ENCODE measurements at places on chromosomes 16 and 17. TPM values are rescaled to one million over a fixed set of nuclear protein-coding genes. Genes with fewer than 3 reads are reported as not detected.

Gene ZDHHC1
- polyA plus RNA-seq: 0.60 TPM

Gene NHLRC4
- polyA plus RNA-seq: 1.6 TPM

Gene MPP3
- not detected for polyA plus RNA-seq

Gene TP53TG3B
- not detected for polyA plus RNA-seq

Gene PFAS
- 17.7 TPM for polyA plus RNA-seq

Gene SLC5A11
- polyA plus RNA-seq: not detected

Gene SPEM3
- polyA plus RNA-seq: not detected

Gene TBC1D3E
- polyA plus RNA-seq: not detected

DNA sequence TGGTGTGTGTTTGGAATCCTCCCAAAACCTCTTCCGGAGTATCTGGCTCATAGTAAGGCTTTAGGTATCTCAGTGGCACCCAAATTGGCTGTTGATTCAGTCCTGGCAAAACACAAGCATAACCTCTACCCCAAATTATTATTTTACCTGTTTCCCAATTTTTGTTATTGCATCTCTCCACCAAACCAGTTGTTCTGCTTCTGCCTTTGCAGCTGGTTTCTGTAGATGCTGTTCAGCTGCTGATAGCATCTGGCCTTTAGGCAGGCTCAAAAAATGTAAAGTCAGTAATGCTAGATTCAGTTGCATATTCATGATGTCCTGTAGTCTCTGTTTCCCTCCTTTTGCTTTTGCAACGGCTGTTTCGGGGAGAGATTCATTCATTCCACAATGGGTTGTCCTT, 33.8 kb downstream of the ATF7IP2 start:
- no peak for DNase-seq

DNA sequence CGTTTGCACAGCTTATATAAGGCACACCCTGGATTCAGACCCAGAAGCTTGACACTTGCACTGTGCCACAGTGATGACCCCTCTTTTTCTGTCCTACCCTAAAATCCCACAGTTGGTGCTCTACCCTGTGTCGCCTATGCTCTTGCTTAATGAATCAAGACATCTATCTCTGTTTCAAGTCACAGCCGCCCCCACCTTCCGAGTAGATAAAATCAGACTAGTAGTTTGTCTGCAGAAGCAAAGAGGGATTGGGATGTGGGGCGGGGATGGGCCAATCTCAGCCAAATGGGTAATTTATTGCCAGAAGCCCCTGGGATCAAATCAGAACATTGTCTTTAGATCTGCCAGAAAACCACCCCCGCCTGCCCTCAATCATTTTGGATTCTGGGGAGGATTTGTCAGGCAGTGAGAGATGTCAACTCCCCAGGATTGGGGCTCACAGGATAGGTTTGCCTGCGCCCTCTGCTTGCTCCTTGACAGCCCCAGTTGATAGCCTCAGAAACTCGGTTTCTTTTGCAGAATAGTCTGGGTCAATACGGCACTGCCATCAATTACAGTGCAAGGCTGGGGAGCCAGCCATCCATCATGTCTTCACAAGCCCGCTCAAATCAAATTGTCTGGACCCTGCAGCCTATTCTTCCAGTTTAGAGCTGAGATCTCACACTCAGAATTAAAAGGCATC, 520.8 kb downstream of the GRIN2A start:
- DNase-seq: no peak

GRCh38 chr16:31071861-31072260, 2.2 kb downstream of the ZNF668 start:
- no peak for DNase-seq

DNA sequence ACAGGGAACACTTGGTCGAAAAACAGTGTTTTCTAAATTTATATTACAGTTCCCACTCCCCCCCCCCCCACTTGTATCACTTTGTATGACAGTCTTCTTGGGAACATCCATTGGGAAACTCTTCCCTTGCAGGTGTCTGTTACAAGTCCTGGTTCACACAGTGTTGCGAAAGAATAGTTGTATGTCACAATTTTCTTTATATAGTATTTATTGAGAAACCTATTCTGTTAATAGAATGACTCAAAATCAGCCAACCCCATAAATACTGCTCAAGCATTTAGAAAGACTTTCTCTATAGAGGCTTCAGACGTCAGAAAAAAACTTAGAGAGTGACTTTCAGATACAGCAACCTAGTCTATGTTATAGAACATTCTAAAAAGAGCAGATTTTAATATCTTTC, 414.4 kb downstream of the WWOX start:
- no peak for DNase-seq

GRCh38 chr17:61202564-61202963, 197.1 kb upstream of the TBX2 start:
- DNase-seq: no peak

- no peak for DNase-seq
Measured at GRCh38 chr16:4700997-4701743, 7.8 kb downstream of the NUDT16L1 start.

- no peak for DNase-seq
Measured at GRCh38 chr17:8413328-8413727, 15.7 kb upstream of the RNF222 start.

- no peak for DNase-seq
Measured at GRCh38 chr16:31206776-31207175, 4.2 kb upstream of the PYCARD start.

DNA sequence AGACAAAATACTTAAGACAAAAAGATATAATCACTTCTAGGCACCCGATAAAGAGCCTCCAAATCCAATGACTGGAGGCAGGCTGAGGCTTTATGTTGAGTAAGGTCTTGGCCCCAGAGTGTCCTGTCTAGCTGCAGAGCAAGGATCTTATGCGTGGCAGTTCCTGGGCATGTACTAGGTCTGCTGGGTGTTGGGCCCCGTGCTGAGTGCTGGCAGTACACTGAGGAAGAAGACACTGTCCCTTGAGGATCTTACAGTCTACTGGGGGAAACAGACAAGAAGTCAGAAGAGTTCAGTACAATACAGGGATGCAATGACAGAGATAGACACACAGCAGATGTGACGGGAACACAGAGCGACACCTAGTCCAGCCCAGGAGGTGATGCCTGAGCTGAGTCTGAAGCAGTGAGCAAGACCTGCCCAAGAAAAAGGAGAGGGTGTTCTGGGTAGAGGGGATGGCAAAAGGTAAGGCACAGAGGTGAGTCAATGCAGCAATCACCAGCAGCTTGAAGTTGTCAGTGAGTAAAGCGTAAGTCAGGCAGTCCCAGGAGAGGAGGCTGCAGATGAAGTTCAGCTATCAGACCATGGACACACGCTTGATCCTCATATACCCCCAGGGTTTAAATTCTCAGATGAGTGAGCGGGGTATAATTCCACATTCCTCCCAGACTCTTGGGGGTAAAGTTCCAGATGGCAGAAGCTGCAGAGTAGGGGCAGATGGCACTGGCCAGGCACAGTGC, 18.1 kb downstream of the MAP3K14 start:
- no peak for DNase-seq

DNA sequence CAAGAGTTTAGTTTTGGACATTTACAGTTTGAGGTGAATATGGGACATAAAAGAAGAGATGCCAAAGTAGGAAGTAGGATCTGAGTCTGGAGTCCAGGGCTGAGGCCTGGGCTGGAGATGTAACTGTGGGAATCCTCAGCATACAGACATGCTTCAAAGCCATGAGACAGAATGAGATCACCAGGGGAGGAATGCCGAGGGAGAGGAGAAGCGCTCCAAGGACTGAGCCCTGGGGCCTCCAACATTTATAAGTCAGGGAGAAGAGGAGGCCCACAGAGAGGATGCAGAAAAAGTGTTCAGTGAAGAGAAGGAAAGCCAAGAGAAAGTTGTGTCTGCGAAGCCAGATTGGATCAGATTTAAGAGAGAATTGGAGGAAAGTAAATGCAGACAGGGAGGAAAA, 277.5 kb upstream of the MYOCD start:
- no peak for DNase-seq

- no peak for DNase-seq
Measured at GRCh38 chr16:166375-167121, 770 bp downstream of the HBM start.

DNA sequence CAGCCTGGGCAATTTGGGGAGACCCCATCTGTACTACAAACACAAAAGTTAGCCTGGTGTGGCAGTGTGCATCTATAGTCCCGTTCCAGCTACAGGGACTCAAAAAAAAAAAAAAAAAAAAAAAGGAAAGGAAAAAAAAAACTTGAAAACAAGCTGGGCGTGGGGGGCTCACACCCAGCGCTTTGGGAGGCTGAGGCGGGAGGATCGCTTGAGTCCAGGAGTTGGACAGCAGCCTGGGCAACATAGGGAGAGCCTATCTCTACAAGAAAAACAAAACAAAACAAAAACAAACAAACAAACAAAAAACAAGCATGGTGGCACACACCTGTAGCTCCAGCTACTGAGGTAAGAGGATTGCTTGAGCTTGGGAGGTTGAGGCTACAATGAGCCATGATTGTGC, 12.9 kb upstream of the CCL17 start:
- no peak for DNase-seq
